ENCODE measurements at places on chromosomes 1 and 21.

- DNase-seq: no peak
Observed at GRCh38 chr1:43449708-43450069, 4.0 kb downstream of the HYI start.

- DNase-seq: no peak
Observed at GRCh38 chr1:156347331-156347730, 9.0 kb downstream of the TSACC start.

- no peak for DNase-seq
Observed at GRCh38 chr1:52400131-52400530, 4.1 kb downstream of the ORC1 start.

GRCh38 chr1:67052741-67053534 lies 1.0 kb downstream of the SLC35D1 start:
- DNase-seq: no peak

- DNase-seq: no peak
Observed at GRCh38 chr1:178599745-178600144, 86.8 kb downstream of the TEX35 start.

DNA sequence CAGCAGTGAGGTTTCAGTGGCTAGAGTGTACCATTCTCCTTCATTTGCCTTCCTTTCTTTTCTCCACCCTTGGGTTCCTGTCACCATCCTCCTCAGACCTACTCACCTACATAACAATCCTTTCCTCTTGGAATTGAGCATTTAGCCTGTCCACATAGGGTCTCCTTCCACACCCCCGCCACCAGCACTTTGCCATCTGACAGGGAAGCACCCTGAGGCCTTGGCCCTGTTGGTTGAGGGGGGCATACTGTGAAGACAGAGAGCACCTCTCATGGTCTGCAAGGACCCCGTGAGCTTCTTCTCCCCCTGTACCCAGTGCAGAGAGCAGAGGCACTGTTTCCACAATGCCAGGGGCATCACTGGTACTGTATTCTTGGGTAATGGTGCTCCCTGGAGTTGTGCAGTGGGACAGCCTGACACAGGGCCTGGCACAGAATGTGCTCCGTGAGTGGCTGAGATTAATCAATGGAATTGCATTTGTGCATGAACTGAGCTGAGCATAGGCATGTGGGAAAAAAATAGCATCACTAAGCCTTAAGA lies 14.9 kb upstream of the SLC5A9 start:
- no peak for DNase-seq

GRCh38 chr1:31517301-31517700 lies 59.0 kb upstream of the TINAGL1 start:
- no peak for DNase-seq

DNA sequence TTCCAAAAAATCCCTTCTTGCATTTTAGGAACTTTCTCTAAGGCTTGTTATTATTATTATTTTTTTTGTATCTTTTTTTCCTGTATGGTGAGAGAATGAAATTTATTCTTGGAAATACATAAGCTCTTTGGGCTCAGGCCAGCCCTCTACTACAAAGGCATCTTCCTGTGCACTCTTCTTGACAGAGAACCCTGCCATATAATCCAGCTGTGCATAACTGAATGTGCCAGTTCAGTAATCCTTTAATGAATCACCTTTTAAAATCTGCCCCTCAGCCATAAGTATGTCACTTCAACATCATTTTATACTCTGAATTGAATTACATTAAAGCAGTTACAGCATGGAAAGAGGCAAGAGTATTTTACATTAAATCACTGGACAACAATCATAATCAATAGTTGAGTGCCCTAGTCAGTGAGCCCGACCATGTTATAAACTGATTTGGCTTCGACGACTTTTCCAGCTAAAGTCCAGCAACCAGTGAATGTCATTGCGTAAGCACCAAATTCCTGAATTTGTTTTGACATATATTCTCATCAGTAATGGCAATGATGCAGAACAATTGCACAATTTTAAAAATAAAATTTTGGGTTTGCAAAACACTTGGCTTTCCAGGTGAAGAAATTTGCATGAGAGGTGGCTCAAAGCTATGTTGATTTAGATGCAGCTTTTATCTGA lies 59.2 kb upstream of the KCNK2 start:
- DNase-seq: no peak

DNA sequence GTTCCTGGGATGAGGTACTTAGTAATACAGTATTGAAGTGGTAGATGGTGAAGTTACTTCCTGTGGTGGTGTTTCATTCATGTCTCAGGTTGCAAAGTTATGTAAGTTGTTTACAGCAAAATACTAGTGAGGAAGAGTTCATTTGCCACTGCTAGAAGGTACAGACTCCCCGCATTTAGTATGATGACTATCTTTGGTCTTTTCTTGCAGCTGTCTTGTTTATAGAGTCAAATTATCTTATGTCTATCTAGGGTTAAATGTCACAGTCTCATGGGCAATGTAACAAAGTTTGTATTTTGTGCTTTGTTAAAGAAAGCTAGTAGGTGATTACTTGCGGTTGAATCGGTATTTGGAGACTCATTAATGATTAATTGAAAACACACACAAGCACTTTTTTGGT lies 50.2 kb downstream of the LRRC8D start:
- no peak for DNase-seq

GRCh38 chr1:115661157-115661556 lies 19.4 kb downstream of the VANGL1 start:
- DNase-seq: no peak

- DNase-seq: no peak
Observed at GRCh38 chr1:218478336-218478735, 133.2 kb downstream of the TGFB2 start.

GRCh38 chr1:10945991-10946509 lies 66.4 kb upstream of the TARDBP start:
- DNase-seq: no peak

- no peak for DNase-seq
Observed at GRCh38 chr1:223844787-223845036, 1.0 kb downstream of the TP53BP2 start.

GRCh38 chr1:57238233-57238781 lies 185.6 kb downstream of the DAB1 start:
- no peak for DNase-seq

- DNase-seq: no peak
Observed at GRCh38 chr1:116808848-116809508, 54.7 kb downstream of the CD2 start.

- no peak for DNase-seq
Observed at GRCh38 chr1:205374210-205375078, 17.7 kb upstream of the KLHDC8A start.

DNA sequence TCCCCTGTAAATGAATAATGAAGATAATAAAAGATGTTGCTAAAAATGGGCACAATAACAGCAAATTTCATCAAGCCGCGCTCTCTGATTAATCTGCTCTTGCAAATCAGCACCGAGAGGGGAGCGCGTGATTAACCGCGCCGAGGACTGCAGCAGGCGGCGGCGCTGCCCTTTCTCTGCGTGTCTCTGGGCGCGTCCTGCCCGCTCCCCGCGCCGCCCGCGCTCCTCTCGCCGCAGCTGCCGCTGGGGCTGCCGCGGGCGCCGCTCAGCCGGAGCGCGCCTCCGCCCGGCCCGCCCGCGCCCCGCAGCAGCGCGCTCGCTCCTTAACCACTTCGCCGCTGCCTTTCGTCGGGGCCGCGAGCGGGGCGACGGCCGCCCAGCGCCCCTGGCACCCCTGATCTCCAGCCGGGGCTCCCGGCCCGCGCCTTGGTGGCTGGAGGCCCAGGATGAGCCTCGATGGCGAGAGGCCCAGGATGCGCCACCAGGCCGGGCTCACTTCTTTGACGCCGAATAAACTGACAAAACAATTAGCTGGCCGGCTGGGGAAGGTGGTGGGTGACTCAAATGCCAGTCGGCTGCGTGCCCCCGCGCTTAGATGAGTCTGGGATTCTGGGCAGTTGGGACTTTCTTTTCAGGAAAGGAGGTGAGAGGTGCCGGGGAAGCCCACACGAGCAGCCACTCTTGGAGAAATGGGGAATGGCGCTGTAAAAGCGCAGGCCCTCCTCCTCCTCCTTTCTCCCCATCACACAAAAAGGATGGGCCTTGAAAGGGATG lies 221.4 kb upstream of the PKN2 start:
- peak; percentile 69 for DNase-seq

GRCh38 chr21:43907751-43908150 lies 42.7 kb downstream of the AGPAT3 start:
- DNase-seq: no peak

DNA sequence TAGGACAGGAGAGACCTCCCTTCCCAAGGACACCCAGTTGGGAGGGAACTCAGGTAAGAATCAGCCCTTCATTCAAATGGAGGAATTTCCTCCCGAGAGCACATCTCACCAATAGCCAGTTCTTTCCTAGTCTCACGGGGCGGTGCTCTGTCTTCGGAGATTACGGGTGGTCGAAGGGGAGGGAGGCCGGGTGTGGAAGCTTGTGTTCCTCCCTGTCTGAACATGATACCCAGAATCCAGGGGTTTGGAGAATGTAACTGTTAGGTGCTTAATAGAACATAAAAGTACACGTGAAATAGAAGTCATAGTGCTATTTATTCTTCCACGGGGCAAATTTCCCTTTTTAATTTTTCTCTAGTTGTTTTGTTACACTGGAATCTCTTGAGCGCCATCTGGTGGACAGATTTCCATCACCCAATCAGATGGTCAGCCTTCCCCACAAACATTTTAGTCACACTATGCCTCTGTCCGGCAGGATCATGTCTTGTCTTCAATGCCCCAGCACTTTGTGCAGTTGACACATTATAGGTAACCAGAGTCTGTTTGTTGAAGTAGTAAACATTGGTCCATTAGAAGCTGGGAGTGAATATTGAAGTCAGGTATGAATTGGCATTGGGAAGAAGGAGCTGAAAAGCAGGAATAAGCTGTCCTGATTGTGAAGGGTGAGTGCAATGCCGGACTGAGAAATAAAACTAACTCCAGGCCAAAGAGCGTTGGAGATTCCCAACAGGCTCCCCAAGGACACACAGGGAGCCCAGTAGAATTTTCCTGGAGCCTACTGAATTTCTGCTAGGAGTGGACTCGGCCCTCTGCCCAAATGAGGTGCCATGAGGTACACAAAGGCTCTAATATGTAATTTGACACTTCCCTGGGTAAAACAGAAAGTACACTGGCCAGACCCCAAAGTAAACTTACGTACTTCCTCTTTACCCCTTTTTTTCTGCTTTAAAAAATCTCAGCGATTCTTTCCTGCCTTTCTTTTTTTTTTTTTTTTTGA lies 27.6 kb upstream of the ZNF697 start:
- DNase-seq: peak; percentile 77

DNA sequence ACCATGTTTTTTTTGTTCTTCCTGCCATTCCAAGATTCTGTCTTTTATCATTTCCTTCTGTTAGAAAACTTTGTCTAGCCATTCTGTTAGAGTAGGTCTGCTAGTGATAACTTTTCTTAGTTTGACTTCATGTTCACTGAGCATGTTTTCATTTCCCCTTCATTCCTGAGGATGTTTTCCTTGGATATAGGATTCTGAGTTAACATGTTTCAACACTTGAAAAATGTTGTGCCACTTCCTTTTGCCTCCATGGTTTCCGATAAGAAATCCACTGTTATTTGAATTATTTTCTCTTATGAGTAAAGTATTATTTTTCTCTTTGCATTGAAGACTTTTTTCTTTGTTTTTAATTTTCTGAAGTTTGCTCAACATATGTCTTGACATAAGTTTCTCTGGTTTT lies 66.7 kb downstream of the ATP1A1 start:
- no peak for DNase-seq

DNA sequence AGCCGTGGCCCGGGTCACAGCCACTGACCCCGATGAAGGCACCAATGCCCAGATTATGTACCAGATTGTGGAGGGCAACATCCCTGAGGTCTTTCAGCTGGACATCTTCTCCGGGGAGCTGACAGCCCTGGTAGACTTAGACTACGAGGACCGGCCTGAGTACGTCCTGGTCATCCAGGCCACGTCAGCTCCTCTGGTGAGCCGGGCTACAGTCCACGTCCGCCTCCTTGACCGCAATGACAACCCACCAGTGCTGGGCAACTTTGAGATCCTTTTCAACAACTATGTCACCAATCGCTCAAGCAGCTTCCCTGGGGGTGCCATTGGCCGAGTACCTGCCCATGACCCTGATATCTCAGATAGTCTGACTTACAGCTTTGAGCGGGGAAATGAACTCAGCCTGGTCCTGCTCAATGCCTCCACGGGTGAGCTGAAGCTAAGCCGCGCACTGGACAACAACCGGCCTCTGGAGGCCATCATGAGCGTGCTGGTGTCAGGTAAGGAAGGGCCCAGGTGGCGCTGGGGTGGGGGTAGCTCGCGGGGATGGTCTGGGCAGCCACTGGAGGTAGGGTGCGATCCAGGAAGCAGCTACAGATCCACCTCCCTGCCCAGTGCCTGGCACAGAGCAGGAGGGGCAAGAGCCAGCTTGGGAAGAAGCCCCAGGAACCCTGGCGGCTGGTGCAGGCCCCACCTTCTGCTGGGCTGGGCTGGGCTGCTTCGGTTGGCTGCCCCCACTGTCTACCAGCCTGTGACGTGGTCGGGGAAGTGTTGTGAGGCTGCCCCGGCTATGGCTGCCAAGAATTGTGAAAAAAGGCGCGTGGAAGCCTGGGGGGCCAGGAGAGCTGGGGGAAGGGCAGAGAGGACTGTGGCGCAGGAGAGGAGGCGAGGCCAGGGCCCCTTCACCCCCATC lies 3.8 kb downstream of the CELSR2 start:
- peak; percentile 24 for DNase-seq

GRCh38 chr1:33299461-33300155 lies 21.3 kb downstream of the A3GALT2 start:
- DNase-seq: no peak

GRCh38 chr1:158149577-158150269 lies 31.0 kb upstream of the CD1D start:
- no peak for DNase-seq

- no peak for DNase-seq
Observed at GRCh38 chr1:97186381-97186780, 464.8 kb downstream of the PTBP2 start.

GRCh38 chr1:156389311-156389710 lies 20.3 kb downstream of the RHBG start:
- no peak for DNase-seq

DNA sequence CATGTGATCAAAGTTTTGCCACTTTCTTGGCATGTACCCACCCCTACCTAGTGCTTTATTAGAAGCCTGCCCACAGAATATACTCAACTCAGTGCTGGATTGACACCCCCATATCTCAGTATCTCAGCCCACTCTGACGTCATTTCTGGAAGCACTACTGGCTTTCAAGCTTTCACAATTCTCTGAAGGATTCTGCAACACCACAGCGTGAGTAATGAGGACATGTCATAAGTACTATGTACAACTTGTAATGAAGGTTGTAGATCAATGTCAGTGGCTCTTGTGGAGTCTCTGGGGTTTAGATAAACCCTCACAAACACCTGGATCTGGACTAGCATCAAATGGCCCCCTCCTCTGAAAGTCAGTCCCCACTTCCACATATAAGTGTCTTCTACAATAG lies 57.2 kb downstream of the TNFSF4 start:
- DNase-seq: no peak

Data from NCI-H1436 (cell line).